ENCODE measurements at places on chromosomes 1 and 21.

- peak; percentile 69 for DNase-seq
Observed at GRCh38 chr1:167555971-167556714, 2.6 kb upstream of the CREG1 start.

DNA sequence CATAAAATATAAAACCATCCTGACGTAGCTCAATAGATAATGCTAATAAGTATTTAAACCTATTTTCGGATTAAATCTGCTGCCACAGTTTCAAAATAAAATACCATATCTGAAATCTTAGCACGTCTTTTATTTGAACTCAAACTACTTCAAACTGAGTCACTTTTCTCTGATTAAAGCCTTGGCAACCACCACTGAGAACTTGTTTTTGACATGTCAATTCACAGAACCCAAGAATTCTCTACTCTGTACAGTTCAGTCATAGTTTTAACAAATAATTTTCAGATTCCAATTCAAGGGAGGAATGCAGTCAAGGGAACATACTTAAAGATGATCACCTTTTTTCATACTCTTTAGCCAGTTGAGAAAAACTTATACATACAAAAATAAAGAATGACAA lies 643.2 kb downstream of the KCNT2 start:
- DNase-seq: no peak

DNA sequence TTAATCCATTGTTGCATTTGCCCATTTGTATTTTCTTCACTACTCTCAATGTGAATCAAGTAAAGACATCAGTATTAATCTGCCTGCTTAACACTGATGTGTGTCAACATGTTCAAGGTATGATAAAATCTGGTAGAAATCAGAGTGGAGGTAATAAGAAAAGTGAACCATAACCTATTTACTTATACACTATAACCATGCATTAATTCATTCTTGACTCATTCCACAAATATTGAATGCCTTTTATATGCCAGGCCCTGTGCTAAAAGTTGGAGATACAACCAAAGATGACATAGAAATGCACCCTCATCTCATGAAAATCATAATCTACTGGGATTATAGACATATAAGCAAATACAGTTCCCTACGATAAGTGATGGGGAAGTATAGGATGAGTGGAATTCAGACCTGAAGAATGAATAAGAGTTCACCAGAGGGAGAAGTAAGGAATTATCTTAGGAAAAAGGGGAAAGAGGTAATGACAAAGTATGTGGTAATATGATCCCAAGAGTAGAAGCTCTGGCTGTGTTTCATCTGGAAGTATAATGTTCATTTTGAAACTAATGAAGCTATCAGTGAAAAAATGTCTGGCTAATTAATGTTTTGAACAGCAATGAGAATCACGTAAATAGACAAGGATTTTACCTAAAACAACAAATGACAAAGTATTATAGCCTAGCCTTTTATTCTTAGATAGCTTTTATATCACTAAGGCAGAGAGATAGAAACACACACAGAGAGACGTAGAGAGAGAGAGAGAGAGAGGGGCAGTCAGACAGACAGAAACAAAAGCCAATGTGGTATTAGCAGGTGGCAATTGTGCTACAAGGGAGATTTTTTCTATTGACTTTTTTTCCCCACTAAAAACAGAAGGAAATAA lies 7.0 kb upstream of the RWDD3 start:
- no peak for DNase-seq

GRCh38 chr1:36472656-36473055 lies 8.5 kb upstream of the MRPS15 start:
- DNase-seq: no peak

GRCh38 chr21:42309753-42310213 lies 5.4 kb downstream of the TFF3 start:
- DNase-seq: peak; percentile 87

- peak; percentile 73 for DNase-seq
Observed at GRCh38 chr21:32726839-32727686, 750 bp downstream of the SYNJ1 start.

DNA sequence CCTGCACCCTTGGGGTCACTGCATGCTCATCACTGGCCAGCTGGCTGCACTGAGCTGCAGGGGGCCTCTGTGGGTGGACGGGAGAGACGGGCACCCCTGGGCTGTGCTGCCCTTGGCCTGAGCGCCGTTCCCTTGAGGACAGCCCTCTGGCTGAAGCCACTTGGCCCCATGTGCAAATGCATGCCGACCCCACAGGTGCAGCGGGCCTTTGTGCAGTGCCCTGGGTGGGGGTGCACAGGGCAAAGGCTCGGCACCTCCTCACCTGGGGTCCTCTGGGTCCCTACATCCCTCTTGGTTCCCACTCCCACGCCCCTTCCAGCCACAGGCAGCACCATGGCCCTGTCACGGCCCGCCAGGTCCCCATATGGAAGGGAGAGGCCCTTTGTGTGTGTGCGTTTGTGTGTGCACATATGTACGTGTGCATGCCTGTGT lies 41.3 kb downstream of the COQ8A start:
- no peak for DNase-seq

- no peak for DNase-seq
Observed at GRCh38 chr1:232590744-232591082, 39.2 kb downstream of the SIPA1L2 start.

DNA sequence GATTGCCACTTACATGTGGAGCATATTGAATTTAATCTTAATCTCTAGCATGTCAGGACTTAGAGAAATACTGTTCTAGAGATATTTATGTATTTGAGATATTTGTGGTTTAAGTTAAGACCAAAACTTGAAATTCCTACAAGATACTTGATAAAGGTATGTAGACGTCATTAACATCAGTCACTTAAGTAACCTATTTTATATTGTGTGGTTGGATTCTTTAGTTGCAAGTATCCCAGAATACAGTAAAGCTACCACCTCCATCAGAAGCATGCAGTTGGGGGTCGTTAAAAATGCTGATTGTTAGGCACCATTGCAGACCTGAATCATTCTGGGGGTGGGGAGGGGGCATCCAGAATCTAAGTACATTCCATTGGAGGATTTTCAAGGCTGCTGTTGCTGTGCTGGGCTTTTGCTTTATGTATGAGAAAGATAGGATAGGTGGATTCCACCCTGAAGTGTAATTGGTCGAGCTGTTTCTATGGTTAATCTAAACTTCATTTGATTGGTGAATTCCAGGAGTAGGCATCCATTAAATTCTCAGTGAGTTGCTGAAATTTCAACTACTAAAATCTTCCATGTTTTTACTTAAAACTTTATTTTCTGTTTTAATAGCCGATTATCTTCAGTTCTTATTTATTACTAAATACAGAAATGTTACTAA lies 4.0 kb downstream of the H3-3A start:
- no peak for DNase-seq

DNA sequence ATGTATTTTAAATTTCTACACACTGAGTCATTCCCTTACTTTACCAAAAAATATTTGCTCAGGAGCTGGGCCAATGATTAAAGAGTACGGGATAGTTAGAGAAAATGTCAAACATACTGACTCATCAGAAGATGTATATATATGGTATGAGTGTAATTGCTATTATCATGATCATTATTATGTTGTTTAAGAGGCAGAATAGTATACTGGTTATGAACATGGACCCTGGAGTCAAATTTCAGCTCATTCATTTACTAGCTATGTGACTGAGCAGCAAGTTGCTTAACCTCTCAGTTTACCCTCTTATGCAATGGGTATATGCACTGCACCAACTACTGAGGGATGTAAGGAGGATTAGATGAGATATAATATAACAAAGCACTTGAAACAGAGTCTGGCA lies 41.2 kb upstream of the USH2A start:
- no peak for DNase-seq

- DNase-seq: no peak
Observed at GRCh38 chr1:175984813-175985212, 222.3 kb downstream of the COP1 start.

GRCh38 chr1:240189386-240189989 lies 97.8 kb downstream of the FMN2 start:
- DNase-seq: peak; percentile 50

- no peak for DNase-seq
Observed at GRCh38 chr1:40029608-40030007, 10.9 kb upstream of the CAP1 start.

GRCh38 chr1:59856725-59857338 lies 42.1 kb downstream of the HOOK1 start:
- DNase-seq: no peak

GRCh38 chr1:155940482-155940992 lies 901 bp upstream of the RXFP4 start:
- no peak for DNase-seq

- no peak for DNase-seq
Observed at GRCh38 chr1:64097859-64098258, 105.6 kb upstream of the UBE2U start.

DNA sequence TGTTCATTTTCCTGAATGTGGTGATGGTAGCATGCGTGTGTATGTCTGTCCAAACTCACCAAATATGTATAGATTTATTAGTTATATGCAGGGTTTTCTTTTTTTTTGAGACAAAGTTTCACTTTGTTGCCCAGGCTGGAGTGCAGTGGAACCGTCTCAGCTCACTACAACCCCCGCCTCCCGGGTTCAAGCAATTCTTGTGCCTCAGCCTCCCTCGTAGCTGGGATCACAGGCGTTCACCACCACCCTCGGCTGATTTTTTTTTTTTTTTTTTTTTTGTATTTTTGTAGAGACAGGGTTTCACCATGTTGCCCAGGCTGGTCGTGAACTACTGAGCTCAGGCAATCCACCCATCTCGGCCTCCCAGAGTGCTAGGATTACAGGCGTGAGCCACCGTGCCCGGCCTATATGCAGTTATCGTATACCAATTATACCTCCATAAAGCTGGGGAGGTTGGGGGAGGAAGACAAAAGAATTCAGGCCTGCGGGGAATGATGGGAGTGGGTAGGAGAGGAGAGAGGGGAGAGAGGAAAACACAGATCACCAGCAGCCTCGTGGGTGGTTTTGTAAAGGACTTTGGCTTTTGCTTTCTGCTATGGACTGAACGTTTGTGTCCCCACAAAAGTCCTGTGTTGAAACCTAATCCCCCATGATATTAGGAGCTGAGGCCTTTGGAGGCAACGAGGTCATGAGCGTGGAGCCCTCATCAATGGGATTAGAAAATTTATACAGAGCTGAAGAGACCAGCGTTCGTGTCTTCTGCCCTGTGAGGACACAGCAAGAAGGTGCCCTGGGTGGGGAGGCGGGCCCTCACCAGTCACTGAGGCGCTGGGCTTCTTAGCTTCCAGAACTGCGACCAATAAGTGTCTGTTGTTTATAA lies 4.4 kb upstream of the HNRNPU start:
- no peak for DNase-seq

DNA sequence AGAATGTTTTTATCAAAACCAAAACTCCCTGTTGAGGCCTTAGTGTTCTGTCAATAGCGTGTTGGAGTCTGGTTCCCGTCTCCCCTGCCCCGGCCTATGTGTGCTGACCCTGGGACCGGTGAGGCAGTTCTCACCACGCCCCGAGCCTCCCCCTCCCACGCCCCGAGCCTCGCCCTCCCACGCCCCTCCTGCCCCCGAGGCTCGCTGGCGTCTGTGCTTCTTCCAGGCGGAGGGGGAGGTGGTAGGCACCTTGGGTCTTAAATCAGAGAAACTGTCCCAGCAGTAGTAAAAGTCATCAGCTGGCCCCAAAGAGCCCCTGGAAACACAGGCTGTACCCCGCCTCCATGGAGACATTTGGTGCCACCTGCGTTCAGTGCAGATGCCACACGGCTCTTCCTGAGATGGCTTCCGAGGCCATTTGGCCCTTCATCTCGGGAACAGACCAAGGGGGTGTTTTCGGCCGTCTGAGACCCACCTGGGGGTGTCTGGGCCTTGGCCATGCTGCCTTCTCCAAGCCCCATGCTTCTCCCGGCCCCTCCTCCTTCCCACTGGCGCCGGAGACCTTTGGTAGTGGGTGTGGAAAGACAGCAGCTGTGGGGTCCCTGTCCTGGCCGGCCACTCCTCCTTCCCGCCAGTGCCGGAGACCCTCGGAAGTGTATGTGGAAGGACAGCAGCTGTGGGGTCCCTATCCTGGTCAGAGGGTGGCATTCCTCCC lies 44.7 kb downstream of the SKI start:
- no peak for DNase-seq

DNA sequence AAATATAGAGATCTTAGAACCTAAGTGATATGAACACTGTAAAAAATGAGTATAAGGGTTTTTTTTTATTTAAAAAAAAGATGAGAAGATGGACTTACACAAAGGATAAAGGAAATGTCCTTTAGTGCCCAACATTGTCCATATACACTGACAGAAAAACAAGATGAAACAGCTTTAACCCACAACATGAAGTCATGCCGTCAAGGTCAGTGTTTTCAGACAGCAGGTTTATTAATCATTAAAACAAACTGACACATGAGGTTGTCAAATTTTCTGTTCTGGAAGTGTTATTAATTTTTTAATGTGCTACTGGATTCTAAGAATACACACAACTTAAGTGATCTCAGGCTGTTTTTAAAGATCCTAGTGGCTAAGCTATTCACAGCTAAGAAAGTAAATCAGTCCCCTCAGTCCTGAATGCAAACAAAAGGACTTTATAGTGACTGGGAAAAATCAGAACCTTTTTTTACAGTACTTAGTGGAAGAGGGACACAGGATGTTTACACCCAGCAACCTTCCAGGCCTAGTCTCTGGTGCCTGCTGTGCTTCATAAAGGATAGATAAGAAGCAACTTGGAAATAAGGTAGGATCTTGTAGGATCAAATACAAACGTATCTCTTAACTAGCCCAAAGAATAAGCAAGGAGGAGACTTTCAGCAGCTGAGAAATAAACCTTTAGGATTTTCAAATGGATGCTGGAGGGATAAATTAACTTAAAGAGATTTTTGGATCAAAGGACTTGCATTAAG lies 21.9 kb upstream of the PKN2 start:
- DNase-seq: no peak

GRCh38 chr1:12549460-12550349 lies 68.3 kb downstream of the DHRS3 start:
- DNase-seq: peak; percentile 30

- DNase-seq: no peak
Observed at GRCh38 chr1:193070386-193070753, 11.0 kb downstream of the RO60 start.

DNA sequence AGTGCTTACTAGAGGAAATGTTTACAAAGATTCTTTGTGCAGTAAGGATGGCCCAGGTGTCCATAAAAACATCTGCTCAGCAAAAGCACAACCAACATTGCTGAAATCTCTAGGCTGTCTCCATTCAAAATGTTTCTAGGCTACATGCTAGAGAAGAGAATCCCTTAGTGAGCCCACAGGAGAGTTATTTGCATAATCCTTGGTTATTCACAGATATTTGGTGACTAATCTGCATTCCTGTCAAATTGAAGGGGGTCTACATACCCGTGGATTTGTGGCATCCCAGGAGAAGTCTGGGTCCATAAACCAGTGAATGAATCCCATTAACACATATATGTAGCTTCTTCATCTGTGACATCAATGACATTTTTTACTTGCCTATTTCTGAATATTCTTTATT lies 261.3 kb upstream of the ESRRG start:
- no peak for DNase-seq

- DNase-seq: no peak
Observed at GRCh38 chr1:179776831-179777230, 33.7 kb downstream of the FAM163A start.

All from D341Med (cell line).